T-helper 22 cell (primary cell): ENCODE measurements at places on chromosomes 12 and 14.

- no peak for DNase-seq
Observed at GRCh38 chr14:101881426-101881825, 82.9 kb upstream of the DYNC1H1 start.

DNA sequence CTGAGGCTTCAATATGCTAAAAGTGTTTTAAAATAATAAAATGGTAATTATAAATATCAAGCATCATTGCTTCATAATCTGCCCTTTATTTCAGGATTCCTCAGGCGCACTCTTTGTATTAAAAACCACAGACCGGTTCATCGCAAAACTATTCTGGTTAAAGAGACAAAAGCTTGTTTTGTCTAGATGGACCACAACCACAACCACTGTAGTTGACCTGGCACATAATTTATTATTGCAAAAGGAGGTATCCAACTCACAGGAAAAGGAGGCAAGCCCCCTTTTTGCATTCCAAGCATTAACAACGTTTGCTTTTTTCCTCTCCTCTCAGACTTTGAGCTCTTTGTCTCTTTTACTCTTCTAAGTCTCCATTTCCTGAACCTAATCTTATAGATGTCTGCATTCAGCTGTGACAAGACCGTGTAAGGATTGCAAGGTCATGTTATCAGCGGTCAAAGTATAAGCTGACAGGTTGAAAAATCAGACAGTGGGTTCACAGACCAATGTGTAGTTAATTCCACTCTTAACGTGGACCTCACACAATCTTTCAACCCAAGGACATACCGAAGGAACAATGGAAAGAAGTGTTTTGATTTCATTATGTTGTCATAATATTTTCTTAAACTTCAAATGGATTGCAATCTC lies 1057.6 kb downstream of the GALC start:
- no peak for DNase-seq

DNA sequence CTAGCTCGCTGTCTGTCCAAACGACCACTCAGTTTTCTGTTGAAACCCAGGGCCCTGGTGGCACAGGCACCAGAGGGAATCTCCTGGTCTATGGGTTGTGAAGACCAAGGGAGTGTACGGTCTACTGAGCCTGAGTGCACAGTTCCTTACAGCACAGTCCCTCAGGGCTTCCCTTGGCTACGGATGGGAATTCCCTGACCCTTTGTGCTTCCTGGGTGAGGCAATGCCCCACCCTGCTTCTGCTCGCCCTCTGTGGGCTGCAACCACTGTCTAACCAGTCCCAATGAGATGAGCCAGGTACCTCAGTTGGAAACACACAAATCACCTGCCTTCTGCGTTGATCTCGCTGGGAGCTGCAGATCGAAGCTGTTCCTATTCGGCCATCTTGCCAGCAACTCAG lies 22.6 kb downstream of the GPHN start:
- no peak for DNase-seq

- no peak for DNase-seq
Observed at GRCh38 chr12:92939116-92939515, 10.0 kb upstream of the EEA1 start.

GRCh38 chr14:73599499-73599898 lies 7.8 kb downstream of the ACOT4 start:
- DNase-seq = no peak

DNA sequence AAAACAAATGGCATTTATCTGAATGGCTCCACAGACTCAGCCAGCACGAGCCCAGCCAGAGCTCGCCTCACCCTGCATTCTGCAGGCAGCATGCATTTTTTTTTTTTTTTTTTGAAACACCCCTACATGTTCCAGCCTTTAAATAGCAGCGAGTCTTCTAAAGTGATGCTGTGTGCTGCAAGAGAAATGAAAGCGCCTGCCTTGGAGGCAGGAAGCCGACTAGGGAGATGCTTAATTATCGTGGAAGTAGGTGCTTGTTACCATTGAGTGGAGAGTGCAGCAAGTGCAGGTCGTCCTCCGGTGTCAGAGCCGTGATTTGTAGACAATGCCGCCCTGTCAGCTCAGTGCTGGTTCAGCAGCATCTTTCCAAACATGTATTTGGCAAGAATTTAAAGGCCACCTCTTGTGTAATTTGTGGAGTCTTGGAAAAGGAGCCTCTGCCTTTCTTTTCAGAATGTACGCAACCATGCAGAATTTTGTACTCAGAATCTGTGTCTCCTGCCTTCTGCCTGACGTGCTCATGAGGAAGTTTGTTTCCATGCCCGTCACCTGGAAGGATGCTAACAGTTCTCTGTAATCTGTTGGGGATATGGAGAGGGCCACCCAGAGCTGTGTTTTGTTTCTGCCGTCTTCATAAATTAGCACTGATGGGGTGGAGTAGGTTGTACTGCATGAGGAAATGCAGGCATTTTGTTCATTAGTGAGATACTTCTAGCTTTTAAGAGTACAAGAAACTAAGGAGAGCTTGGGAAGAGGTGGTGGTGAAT lies 345.9 kb upstream of the RGS6 start:
- no peak for DNase-seq
